Psoas muscle (tissue), 8 donors: ENCODE measurements at places on chromosomes 13 and 19. TPM values are rescaled to one million over a fixed set of nuclear protein-coding genes. Genes with fewer than 3 reads are reported as not detected.

GRCh38 chr19:5191091-5191490 is 149.5 kb downstream of the PTPRS start:
- DNase-seq: no peak

GRCh38 chr13:34156841-34157365 is 339.0 kb downstream of the RFC3 start:
- DNase-seq: no peak

DNA sequence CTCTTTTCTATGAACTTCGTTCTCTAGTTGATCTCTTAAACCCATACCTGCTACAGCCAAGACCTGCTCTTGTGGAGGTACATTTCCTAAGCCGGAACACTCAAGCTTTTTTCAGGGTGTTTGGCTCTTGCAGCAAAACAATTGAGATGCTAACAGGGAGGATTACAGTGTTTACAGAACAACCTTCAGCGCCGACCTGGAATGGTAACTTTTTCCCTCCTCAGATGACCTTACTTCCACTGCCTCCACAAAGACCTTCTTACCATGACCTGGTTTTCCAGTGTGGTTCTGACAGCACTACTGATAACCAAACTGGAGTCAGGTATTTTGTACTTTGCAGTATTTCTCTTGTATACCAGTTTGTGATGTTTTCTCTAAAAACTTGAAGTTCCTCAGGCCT is 506 bp downstream of the KCNRG start:
- no peak for DNase-seq

DNA sequence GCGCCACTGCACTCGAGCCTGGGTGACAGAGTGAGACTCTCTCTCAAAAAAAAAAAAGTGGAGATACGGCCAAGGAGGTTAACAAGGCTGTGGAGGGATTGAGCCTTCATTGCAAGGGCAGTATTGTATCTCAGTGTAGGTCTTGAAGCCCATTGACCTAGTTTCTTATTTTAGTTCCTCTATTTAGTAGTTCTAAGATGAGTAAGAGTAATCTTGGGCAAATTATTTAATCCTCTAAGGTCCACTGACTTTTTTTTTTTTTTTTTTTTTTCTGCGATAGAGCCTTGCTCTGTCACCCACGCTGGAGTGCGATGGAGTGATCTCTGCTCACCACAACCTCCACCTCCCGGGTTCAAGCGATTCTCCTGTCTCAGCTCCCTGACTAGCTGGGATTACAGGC is 14.3 kb upstream of the ILF3 start:
- no peak for DNase-seq

- no peak for DNase-seq
These were observed 21.9 kb downstream of the CCNE1 start for GRCh38 chr19:29833614-29834261.

DNA sequence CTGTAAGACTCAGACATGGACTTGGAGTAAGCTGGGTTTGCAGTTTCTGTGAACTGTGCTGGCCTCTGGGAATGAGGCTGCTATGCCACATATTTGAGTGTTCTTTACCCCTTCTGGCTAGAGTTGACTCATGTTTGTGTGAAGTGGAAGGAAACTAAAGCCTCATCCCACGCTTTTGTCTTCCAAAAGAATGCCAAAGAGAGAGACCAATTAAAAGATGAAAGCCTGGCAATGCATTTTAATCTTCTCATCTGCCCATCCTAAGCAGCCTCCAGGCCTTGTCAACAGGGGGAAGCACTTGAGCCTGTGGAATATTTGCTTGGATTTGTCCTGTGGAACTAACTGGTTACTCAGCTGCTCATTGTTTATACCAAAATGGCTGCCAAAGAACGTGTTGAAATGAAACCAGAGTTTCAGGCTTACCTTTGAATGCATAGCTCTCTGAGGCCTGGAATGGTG is 49.1 kb downstream of the LMO7 start:
- no peak for DNase-seq

- no peak for DNase-seq
These were observed 4.9 kb downstream of the AP1M1 start for GRCh38 chr19:16202320-16203255.

DNA sequence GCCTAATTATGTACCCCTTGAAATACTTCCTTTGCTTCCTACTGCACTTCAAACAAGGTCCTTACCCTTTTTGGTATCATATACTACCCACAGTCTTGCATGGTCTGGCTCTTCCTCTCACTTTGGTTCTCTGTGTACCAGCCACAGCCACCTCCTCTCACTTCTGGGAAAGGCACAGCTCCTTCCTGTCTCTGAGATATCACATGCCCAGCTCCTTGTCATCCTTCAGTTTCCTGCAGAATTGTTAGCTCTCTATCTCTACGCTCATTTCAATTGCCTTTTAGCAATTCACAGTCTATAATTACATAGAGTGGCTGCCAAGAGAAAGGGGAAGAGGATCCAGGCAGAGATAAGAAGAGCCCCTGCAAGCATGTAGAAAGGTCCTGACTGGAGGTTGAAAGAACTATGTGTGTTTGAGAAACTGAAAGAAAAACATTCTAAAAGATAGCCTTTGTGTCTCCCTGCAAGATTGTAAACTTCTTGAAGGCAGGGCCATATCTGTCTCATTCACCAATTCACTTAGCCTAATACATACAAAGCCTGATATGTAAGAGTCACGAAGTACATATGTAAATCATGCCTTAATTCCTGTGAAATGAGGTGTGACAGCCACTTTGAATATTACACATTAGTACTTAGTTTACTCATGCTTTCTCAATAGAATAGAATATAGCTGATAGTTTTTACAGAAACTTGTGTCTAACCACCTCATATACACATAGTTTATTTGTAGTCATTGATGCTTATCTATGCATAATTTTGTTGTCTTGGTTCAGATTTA is 933.1 kb downstream of the DIAPH3 start:
- no peak for DNase-seq

- no peak for DNase-seq
These were observed 7.8 kb downstream of the TMIGD2 start for GRCh38 chr19:4294389-4294788.

- no peak for DNase-seq
These were observed 4.8 kb upstream of the ECH1 start for GRCh38 chr19:38836159-38836982.

GRCh38 chr19:31976775-31977536 is 368.5 kb upstream of the ZNF507 start:
- no peak for DNase-seq

- no peak for DNase-seq
These were observed 13.8 kb upstream of the GARIN5A start for GRCh38 chr19:50490411-50490811.

DNA sequence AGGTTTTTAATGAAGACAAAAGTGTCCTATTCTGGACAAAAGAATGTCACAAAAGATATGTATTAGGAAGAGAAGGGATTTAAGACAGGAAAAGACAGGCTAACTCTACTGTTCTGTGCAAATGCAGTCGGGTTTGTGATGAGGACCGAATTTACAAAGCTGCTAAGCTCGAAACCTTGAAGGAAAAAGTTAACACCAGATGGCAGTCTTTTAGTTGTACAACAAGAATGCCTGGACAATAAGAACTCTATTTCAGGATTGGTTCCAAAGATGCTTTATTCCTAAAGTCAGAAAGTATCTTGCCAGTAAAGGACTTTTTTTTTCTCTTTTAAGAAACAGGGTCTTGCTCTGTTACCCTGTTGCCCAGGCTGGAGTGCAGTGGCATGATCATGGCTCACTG is 51.1 kb downstream of the HS6ST3 start:
- DNase-seq: no peak

- DNase-seq: no peak
These were observed 221.0 kb downstream of the EFNB2 start for GRCh38 chr13:106314417-106314816.

- no peak for DNase-seq
These were observed 47.5 kb downstream of the ZNF536 start for GRCh38 chr19:30419568-30420180.

GRCh38 chr13:22979952-22980351 is 200.8 kb upstream of the SGCG start:
- no peak for DNase-seq

GRCh38 chr19:873561-874041 is 14.1 kb downstream of the CFD start:
- no peak for DNase-seq

DNA sequence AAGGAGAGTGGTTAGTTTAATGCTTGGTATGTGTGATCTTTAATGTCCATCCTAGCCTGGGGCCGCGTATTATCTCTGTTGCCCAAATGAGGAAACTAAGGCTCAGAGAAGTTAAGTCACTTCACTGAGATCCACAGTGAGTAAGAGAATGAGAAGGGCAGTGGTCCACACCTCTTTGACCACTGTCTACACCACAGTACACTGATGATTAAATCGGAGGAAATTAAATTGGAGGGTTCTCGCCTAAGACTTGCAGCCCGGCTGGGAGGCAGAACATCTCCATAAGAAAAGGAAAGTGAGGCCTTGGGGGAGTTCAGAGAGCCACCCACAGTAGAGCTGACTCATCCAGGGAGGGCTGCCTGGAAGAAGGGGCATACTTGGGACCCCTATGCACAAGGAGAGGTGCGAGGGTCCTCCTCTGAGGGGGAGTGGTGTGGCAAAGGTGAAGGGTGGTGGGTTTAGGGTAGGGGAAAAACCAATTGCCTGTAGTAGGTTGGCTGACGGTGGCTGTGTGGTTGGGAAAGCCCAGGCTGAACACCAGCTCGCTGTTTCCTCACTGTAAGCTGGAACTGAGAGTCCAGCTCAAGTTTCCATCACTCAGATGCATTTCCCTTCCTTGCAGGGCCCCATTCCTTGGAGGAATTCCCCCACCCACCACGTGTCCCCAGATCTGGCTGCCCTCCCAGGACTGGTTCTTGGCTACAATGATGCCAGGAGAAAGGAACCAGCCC is 15.0 kb upstream of the DHRS12 start:
- DNase-seq: peak; percentile 79

DNA sequence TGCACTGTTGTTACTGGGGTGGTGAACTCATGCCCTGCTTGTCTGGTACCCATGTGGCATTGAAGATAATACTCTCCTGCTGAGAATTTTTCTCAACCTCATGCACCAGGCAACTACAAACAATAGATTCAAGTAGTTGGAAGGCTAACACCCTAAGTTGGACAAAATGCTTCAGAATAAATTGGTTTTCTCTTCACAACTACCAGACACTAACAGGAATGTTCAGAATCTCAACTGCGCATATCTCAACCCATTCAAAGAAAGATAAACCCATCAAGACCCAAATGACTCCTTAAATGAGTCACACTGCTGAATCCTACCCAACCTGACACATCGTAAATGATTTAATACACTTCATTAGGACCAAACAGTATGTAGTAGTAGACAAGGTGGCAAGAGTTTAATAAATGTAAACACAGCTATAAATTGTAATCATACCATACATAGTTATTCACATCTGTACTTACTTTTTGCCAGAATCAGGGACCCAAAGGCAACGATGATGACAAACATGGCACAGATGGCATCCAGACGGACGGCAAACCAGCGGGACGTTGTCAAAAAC is 227.4 kb downstream of the ABCC4 start:
- no peak for DNase-seq

GRCh38 chr19:21092109-21092508 is 10.1 kb downstream of the ZNF714 start:
- DNase-seq: no peak

DNA sequence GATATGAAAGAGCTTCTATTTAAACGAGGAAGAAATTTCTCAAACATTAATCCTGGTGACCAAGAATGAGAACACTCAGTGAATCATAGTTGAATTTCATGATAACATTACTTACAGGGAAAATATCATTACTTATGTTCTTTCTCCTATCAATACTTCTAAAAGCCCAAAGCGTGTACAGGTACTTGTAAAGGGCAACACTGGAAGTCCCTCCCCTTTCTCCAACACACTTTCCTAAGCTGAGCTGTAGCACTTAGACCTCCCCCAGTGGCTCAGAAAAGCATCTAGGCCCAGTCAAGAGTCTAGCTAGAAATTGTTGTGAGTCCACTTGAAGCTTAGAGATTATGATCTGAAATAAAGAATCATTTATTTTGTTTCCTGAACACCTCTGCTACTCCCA is 150.7 kb downstream of the ABCC4 start:
- DNase-seq: no peak

GRCh38 chr13:21673789-21674489 is 3.1 kb downstream of the FGF9 start:
- DNase-seq: peak; percentile 52

DNA sequence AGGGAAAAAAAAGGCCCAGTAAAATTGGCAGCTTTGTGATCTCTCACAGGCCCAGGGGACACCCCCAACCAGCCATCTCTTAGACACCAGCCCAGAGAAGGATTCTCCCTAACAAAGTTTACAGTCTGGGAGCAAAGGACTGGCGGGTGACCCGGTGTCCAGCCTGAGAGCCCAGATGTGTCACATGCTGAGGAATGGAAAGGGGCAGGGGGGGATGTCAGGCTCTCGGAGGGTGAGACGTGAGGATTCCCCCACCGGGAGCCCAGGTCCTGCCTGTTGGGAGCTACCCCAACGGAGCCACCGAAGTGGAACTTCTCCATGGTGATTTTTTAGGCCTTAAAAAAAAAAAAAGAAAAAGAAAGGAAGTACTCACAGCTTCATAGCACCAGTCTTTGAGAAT is 4.8 kb upstream of the CTXN1 start:
- no peak for DNase-seq

DNA sequence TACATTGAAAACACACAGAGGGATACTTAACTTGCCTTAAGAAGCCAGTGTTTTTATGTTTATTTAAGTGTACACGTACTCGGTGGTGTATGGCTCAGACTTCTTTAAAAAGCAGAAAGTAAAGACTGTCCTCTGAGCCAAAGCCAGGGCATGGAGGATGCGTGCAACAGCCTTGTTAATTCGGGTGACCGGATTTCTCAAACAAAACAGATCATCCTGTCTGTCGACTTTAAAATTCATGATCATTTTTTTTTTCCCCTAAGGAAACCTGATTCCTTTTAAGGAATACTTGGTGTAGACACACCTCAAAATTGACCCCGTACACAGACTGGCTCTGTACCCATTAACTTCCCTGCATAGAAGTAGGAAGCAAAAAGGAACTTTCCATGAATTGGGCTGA is 124.7 kb upstream of the RNF113B start:
- DNase-seq: no peak

TYROBP gene
- 22.1 TPM for total RNA-seq

OR7G3 gene
- total RNA-seq: not detected

ANGPTL4 gene
- 10.7 TPM for total RNA-seq

PSG4 gene
- not detected for total RNA-seq

SULT2A1 gene
- not detected for total RNA-seq

OR10H5 gene
- total RNA-seq: not detected

TRPC4 gene
- 0.26 TPM for total RNA-seq

PSG6 gene
- total RNA-seq: not detected

KBTBD6 gene
- 5.6 TPM for total RNA-seq

PCDH9 gene
- total RNA-seq: 3.1 TPM
